ENCODE measurements at places on chromosomes 11 and 22.

- no peak for DNase-seq
Measured at GRCh38 chr11:12914400-12914912, 94.7 kb upstream of the RASSF10 start.

GRCh38 chr11:109106151-109106906 lies 315.7 kb upstream of the C11orf87 start:
- DNase-seq = no peak

DNA sequence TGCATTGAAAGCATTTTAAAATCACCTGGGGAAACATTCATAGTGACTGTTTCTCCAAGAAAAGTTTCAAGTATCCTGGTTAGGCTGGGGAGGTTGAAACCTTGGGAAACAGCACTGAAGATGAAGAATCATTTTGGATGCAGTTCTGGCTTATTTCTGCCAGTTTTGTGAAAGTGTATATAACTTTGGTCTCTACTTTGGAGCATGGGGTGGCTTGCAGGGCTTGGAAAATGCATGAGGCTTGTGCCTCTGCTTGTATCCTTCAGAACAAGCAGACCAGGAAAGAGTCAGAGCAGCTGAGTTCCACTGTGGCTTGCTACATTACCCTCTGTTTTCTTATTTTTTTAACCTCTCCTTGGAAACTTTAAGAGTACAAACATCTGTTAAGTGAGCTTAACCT lies 19.5 kb downstream of the SLC5A12 start:
- no peak for DNase-seq

GRCh38 chr11:93020248-93021046 lies 51.0 kb downstream of the MTNR1B start:
- no peak for DNase-seq

DNA sequence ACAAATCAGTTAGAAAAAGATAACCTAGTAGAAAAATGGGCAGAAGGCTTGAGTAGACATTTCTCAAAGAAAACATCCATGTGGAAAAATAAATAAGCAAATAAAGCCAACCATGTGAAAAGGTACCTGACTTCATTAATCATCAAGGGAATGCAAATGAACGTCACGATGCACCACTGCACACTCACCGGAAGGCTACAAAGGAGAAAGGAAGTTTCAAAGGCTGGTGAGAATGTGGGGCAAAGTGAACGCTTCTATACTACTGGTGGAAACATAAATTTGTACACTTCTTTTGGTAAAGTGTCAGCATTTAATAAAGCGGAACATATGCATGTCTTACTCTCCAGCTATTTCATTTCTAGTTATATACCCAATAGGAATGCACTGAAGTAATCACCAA lies 166.8 kb downstream of the CSNK2A3 start:
- no peak for DNase-seq

GRCh38 chr11:6248248-6248647 lies 9.4 kb downstream of the CNGA4 start:
- DNase-seq = no peak

DNA sequence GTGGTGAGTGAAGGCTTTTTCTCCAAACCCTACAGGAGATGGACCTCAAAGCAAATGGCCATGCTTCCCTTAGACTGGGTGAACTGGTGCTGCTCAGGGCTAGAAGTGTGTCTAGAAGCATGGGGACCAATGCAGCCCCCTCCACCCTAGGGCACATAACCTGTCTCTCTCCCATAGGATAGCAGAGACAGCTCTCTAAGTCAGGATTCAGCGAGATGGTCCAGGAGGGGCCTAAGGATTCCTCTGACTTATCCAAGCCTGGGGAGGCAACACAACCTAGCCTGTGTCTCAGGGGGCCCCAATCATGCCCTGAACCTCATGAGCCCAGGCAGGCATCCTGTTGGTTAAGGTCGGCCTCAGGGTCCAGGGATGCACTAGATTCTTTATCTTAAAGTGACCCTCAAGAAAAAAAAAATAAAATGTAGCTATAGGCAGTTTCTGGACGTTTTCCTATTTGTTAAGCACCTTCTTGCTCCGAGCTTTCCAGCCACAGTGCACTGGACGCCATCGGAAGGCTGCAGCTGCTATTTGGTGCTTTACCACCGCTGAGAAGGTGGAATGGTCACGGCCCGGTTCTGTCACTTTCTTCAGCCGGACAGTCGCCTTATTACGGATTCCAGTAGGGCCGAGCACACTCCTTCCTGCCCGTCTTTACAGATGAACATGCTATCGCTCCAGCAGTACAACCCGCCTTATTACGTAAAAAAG lies 5.0 kb upstream of the CCND1 start:
- DNase-seq = peak; percentile 18

- DNase-seq = peak; percentile 51
Measured at GRCh38 chr11:59207988-59208451, 4.7 kb downstream of the MPEG1 start.

GRCh38 chr22:37559901-37560607 lies at the start of gene CDC42EP1:
Gene CDC42EP1, plus strand, starts transcription at chr22:37560480. Its CDS starts 5,870 bp downstream, at chr22:37566350.
- peak; percentile 52 for DNase-seq

GRCh38 chr22:37926771-37927636 lies 20.9 kb downstream of the MICALL1 start:
- DNase-seq = no peak

DNA sequence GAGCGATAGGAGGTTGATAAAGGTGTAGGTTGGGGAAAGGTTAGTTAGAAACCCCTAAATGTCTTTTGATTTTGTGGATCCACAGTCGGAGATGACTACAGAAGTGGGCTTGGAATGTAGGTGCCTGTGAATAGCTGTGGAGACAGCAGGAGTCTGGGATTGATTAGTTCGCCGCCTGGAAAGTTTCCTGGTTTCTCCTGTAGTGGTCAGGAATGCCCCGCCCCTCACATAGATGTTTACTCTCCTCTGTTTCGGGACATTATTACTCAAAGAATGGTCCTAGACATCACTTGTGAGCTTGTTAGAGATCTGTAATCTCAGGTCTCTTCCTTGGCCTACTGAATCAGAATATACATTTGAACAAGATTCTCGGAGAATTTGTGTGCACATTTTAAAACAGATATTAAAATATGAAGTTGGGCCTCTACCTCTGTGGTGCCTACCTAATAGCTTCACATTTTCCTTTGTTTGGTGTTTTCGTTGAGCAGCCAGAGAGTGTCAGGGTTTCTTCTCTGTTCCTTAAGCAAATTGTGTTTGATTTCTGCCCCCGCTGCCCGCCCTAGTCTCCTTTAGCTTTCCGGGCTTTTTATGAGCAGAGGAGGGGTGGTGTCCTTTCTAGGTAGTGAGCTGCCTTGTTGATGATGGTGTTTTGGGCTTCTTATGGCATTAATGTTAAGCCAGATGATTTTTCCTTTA lies 89.4 kb downstream of the PPP6R3 start:
- DNase-seq = no peak

DNA sequence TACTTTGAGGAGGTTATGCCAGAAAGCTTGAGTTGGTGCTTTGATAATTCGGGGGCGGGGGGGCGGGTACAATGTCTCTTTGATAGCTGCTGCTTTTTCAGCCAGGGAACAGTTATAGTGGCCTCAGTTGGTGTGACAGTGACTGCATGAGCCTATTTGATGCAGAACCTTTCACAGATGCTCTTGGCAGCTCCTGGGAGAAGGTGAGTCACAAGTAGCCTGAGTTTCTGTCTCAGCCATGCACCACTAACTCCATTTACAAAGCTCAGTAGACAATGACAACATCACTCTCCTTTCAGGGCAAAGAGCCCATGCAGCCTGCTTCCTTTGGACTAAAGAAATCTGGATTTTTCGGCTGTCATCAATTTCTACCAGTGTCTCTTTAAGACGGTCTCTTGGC lies 42.1 kb upstream of the SEZ6L start:
- DNase-seq = no peak

DNA sequence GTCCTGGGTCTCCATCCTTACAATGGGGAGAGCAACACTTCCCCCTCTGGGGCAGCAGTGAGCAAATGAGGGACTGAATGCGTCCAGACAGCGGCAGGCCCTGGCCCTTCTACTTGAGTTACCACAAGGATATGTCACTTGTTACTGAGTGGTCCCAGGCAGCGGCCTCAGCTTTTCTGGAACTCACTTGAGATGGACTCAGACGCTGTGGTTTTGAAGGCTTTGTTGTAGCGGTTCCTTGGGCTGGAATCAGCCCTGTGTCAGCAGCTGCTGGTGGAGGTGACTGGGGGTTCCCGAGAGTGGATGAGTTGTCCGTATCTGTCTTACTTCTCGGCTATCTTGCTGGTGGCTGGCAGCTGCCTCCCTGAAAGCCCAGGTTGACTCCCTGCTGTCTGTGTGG lies 77.0 kb downstream of the MICAL2 start:
- no peak for DNase-seq

DNA sequence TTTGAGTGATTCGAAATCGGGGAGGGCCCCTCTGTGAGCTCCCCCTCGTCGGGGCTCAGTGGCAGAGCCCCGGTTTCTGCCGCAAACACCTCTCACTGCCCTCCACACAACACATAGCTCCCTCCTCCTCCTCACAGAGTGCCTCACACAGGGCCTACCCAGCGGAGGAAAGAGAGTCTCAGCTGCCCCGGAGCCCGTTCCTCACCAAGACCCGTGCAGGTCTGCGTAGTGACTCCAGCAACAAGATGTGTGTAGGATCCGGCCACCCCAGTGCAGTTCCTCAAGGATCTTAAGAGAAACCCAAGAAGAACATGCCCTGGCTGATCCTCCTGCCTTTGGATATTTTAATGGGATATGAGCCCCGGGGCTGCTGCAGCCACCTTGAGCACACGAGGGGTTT lies 238.4 kb downstream of the BRD1 start:
- DNase-seq = no peak

DNA sequence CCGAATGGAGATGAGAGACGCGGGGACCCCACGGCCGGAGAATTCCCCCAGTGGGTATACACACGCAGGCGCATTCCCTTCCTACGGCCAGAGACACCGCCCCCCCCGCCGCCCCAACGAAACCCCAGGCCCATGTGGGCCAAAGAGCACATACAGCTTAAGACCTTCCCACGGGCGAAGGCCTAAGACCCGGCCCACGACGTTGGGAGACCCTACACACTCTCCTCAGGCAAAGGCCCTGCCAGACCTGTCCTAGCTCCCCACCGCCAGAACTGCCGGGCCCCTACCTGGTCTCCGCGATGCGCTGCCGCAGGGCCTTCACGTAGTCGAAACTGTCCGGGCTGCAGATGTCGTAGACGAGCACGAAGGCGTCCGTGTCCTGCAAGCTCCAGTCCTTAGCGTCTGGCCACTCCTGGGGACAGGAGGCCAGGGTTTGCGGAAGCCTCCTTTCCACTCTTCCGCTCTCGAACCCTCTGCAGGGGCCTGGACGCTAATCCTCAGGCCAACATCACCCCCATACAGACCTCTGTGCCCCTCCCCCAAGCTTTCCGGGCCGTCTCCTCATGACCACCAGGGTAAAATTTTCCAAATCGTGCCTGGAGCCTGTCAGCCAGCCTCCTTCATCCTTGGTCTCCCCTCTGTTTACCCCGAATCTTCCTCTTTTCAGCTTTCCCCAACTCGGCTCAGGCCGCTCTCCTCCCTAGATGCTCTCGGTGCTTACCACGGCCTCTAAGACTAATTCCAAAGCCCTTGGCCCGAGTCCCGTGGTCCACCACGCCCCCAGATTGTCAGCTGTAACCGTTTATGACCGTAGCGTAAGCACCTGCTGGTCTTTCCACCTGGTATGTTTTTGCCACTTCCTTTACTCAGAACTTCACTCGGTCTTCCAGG lies 1.7 kb downstream of the RASL10A start:
- peak; percentile 65 for DNase-seq

GRCh38 chr11:116694815-116695590 lies 77.8 kb downstream of the BUD13 start:
- no peak for DNase-seq

DNA sequence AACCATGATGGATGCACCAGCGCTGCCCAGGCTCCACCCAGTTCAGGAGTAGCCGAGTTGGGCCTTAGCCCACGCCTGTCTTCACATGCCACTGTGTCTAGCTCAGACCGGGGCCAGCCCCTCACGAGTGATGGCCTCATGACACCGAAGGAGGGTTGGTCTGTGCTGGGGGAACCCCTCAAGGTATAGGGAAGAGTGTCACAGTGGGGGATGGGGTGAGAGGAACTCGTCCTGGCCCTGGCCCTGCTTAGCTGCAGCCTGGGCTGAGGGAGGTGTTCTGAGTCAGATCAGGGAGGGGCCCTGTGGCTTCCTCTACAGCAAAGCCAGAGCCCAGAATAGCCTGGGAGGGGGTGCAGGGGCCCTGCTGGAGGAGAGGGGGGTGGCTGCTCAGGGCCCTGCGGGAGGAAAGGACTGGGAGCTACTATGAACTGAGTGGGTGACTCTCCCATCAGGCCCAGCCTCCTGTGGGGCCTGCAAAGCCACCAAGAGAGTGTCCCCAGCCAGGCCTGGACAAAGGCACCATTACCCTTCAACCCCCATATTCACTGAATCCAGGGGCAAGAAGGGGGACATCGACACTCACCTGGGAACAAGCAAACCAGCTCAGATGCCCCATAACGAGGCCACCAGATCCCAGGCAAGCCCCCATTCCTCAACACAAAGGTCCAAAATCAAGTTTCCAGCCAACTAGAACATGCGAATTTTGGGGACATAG lies 41.2 kb downstream of the IGLL5 start:
- peak; percentile 83 for DNase-seq

DNA sequence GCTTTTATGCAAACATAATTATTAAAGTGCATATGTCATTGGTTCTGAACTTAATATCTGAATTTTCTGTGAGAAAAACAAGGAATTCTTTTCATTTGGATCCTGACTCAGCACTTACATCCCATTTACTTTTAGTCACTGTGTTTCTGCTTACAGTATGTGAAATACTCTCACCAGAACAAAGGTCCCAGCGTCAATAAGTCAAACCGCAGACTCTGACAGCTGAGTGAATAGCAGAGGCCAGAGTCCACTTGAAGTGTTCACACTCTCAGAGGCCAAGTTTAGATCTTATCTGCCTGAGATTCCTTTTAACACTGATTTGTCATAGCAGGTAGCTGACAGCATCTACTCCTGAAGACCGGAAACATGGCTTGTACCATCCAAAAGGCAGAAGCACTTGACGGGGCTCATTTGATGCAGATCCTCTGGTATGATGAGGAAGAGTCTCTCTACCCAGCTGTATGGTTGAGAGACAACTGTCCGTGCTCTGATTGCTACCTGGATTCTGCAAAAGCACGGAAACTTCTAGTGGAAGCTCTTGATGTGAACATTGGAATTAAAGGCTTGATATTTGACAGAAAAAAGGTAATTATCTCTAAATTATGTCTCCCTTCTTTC lies 14.6 kb downstream of the BBOX1 start:
- DNase-seq = no peak

DNA sequence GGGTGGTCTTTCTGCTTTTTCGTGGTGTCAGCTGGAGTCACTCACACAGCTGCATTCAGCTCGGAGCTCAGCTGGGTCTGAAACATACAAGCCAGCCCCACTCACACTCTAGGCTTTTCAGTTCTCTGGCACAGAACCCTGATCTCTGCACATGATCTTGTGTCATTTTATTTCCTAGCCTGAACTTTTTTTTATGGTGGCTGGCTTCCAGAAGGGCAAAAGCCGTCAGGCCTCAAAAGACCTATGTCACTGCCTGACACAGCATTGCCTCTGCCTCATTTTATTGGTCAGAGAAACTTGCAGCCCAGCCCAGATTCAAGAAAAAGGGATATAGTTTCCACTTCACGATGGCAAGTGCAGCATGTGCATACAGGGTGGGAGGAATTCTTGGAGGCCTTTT lies 117.8 kb downstream of the NTM start:
- DNase-seq = no peak

- DNase-seq = peak; percentile 8
Measured at GRCh38 chr11:127470306-127470884, 469.8 kb upstream of the KIRREL3 start.
